ENCODE measurements at places on chromosomes 1 and 21. TPM values are rescaled to one million over a fixed set of nuclear protein-coding genes. Genes with fewer than 3 reads are reported as not detected.

GRCh38 chr1:64312431-64312830 lies 109.0 kb downstream of the UBE2U start:
- no peak for DNase-seq

The CENPL gene
- total RNA-seq, result 28.0 TPM

GRCh38 chr1:160614410-160614809 lies 32.4 kb downstream of the SLAMF1 start:
- no peak for DNase-seq

DNA sequence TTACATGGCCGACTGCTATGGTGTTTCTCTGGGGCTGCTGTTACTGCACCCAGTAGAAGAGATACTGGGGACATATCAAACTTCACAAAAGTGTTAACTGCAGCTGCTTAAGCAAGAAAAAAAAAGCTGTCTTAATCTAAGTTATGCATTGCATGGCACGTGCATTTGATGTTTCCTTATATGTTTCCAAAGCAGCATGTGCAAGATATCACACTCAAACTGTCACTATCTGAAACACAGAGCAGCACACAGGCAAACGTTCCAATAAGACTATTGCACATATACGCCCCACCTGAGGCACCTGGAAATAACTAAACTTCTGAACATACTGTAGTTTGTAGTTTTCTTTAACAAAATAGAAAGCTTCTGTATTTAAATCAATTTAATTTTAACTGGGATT lies 671.4 kb upstream of the ADGRL2 start:
- DNase-seq, result no peak

- DNase-seq, result no peak
Observed at GRCh38 chr1:27406362-27406680, 13.9 kb downstream of the GPR3 start.

DNA sequence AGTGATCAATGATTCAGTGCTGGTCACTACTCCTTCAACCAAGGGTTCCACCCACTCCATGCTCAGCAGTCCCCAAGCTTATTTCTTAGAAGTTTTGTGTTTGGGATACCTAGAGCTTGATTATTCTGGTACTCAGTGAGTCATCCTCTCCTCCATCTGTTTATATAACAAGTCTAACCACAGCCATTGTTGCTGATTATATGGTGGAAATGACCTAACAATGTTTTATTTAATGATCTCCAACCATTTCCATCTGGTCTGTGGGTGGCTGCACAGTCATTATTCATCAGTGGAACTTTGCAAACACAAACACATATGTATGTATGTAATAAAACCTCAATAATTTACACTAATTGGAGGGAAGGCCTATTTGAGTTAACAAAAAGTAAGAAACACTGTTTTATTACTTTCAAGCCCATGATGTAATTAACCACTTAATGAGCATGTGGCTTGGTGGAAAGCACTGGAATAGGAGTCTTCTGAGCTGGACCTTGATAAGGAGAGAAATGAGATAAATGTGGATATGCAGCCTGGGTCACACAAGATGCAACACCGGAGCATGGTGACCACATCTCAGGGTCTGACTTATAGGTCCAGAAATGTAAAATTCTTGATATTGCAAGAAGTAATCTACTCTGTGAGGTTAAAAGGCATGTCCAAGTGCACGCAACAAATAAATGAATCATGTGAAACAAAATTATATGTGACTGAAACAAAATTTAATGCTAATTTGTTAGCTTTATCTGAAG lies 99.0 kb upstream of the WLS start:
- DNase-seq, result no peak

The SSX2IP gene
- 14.0 TPM for total RNA-seq

The CD1B gene
- not detected for total RNA-seq

The FMO5 gene
- 1.4 TPM for total RNA-seq

The DYRK3 gene
- 26.3 TPM for total RNA-seq

The RPAP2 gene
- 22.6 TPM for total RNA-seq

The SLC35F3 gene
- total RNA-seq, result 0.03 TPM

The ENTREP3 gene
- 6.3 TPM for total RNA-seq
